SJCRH30 (cell line): ENCODE measurements at places on chromosomes 1 and 21. TPM values are rescaled to one million over a fixed set of nuclear protein-coding genes. Genes with fewer than 3 reads are reported as not detected.

TTLL7 gene
- total RNA-seq, result 21.7 and 25.2 TPM in 2 replicates

LGR6 gene
- total RNA-seq, result not detected in 2 replicates

NBPF4 gene
- 1.2 and 1.4 TPM in 2 replicates for total RNA-seq

UMODL1 gene
- 0.30 and 0.79 TPM in 2 replicates for total RNA-seq

BCL2L15 gene
- total RNA-seq, result 0.18 and 1.2 TPM in 2 replicates

COL16A1 gene
- 2.6 and 2.7 TPM in 2 replicates for total RNA-seq

GJA4 gene
- total RNA-seq, result not detected in 2 replicates

CCDC27 gene
- not detected in 2 replicates for total RNA-seq

ESRRG gene
- 0.66 and 1.0 TPM in 2 replicates for total RNA-seq

MX1 gene
- not detected in 2 replicates for total RNA-seq

RIMS3 gene
- total RNA-seq, result 10.0 and 12.7 TPM in 2 replicates

TAS1R1 gene
- total RNA-seq, result 0.14 and 0.20 TPM in 2 replicates

ASCL5 gene
- total RNA-seq, result not detected in 2 replicates

NPR1 gene
- 0.06 TPM in 1 of 2 replicates, not detected in the other for total RNA-seq
